Activated CD8-positive, alpha-beta T cell treated with anti-CD3 and anti-CD28 coated beads, Interleukin-2, amount 10 ng/mL, durations not matched to agents 7 days and 5 days (primary cell): ENCODE measurements at places on chromosomes 6 and 20. TPM values are rescaled to one million over a fixed set of nuclear protein-coding genes. Genes with fewer than 3 reads are reported as not detected.
A peak's percentile ranks its signal among the peaks of the same experiment; 100 is the strongest.

Gene GSTA4
- 3.5 TPM for total RNA-seq

Gene PPIL6
- not detected for total RNA-seq

Gene NUP43
- 67.7 TPM for total RNA-seq

Gene VWA7
- total RNA-seq: 6.4 TPM

Gene SLC17A4
- total RNA-seq: not detected

Gene EYA4
- total RNA-seq: not detected

Gene SS18L1
- 15.9 TPM for total RNA-seq

Gene MLN
- not detected for total RNA-seq

Gene CLVS2
- not detected for total RNA-seq

Gene IL17F
- not detected for total RNA-seq

- DNase-seq: no peak
Observed at GRCh38 chr20:34171640-34172039, 59.6 kb upstream of the EIF2S2 start.

DNA sequence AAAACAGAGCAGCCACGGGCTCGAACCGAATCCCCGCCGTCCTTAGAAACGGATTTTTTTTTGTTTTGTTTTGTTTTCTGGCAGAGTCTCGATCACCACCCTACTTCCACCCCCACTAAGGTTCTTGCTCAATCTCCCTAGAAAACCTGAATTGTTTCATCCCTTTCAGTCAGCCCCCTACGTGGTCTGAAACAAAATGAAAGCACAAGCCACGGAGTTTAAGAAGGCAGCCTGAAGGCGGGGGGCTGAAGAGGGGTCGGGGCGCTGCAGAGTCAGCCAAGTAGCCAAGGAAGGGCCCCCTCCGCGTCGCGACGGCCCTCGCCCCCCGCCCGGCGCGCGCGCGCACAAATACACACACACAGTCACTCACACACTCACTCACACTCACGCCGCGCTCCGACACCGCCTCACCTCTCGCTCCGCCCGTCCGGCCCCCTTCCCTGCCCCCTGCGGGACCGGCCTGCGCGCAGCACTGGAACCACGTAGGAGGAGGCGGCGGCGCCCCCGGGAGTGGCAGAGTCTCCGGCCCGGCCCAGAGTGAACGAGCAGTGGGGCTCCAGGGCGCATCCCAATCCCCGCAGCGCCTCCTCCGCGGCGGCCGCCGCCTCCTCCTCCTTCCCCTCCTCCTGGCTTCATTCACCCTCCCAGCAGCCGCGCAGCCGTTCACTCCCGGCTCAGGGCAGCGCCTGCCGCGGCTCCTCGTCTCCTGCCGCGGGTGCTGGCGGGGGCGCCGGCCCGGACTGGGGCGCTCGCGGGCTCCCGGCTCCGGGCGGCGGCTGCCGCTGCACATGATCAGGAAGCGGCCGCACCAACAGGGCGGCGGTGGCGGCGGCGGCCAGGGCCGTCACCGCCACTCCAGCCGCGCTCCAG, 1.4 kb downstream of the ATXN1 start:
- peak; percentile 82 for DNase-seq

DNA sequence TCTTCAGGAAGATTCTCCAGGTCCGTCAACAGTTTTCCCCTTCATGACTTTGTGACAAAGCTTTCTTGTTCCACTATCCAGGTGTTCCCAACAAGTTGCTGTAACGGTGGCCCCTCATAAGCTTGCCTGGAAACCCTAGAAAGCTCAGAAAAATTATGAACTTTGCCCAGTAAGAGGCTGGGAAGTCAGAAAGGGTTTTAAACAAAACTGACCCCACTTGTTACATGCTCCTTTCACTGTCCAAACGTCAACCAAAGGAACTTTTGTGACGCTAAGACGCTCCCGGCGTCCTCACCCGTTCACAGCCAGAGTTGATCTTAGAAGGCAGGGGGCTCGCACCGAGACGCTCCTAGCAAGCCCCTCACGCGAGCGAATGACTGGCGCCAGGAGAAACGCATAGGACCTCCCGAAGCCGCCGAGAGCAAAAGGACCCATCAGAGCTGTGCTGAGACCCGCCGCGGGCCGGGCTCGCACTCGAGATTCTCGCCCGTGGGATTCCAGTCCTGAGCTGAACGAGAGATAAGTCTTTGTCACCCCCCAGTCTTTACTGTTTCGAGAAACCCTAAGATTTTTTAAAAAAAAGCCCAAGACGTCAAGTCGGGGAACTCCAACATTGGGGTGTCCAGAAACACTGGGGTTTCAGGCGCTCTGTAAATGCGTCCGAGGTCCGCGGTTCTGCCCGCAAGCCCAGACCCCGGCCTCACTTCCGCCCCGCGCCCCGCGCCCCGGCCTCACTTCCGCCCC, 544 bp upstream of the ACAT2 start:
- DNase-seq: peak; percentile 43

DNA sequence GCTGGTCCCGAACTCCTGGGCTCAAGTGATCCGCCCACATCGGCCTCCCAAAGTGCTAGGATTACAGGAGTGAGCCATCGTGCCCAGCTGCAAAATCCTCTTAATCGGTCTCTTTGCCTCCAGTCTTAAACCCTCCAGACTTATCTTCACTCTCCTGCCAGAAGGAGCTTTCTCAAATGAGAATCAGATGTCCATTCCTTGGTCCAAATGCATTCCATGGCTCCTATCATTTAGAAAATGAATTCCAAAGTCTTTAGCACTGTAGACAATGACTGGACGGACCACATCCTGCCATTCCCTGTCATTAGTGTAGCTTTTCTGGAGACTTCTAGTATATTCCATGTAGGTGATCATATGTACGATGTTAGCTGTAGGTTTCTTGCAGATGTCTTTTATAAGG, 141.9 kb downstream of the ID4 start:
- no peak for DNase-seq

DNA sequence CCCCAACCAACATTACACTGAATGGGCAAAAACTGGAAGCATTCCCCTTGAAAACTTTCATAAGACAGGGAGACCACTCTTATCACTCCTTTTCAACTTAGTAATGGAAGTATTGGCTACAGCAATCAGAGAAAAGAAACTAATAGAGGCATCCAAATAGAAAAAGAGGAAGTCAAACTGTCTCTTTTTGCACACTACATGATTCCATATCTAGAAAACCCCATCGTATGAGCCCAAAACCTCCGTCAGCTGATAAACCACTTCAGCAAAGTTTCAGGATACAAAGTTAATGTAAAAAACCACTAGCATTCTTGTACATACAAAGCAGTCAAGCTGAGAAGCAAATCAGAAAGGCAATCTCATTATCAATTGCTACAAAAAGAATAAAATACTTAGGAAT, 580.4 kb upstream of the PTCHD4 start:
- no peak for DNase-seq

DNA sequence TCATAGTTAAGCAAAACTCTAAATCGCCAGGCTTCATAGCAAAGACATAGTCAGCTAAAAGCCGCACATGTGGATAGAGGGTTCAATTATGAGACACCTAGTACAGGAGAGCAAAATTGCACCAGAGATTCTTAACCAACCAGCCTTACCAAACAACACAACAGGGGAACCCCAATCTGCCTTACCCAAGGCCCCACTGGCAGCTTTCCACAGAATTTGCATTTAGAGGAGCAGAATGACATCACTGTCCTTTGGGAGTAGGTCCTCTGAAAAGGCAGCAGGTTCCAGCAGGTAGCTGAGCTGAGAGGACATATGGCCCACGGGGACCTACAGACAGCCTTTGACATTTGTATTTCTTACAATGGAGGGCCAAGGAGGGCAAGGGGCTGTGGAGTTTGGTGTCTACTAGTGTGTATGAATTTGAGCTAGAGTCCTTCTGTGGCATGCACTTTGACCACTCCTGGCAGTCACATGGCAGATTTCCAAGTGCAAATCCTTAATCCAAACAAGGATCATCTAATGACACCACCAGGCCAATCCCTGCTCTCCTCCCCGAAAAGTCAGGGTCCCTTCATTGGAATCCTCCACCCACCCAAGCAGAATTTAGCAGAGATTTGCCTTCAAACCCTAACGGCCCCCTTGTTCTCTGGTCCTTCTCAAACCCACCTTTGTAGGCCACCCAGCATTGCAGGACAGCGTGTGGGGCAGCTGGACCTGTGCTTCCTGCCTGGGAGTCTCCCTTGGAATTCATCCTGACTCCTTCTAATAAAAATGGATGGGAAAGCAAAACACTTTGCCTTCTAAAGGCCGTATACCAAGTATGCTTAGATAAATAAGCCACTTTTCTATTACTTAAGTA, 171.2 kb upstream of the SUPT3H start:
- no peak for DNase-seq

GRCh38 chr6:53735896-53736295, 58.9 kb upstream of the LRRC1 start:
- peak; percentile 74 for DNase-seq

DNA sequence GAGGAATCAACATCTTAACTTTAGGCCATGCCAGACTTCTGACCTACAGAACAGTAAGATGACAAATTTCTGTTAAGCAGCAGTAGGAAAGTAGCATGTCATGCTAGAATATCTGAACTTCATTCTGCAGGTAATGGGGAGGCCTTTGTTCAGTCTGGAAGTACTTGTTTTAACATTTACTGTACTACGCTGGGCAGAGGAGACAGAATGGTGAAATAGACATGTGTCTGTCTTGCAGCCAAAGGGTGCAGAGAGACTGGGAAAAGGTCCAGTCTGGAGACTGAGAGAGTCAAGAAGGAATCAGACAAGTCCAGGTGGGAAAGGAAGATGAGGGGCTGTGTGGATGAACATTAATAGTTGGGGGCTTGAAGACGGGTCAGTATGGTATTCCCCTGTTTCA, 17.5 kb upstream of the ZBTB2 start:
- DNase-seq: no peak

DNA sequence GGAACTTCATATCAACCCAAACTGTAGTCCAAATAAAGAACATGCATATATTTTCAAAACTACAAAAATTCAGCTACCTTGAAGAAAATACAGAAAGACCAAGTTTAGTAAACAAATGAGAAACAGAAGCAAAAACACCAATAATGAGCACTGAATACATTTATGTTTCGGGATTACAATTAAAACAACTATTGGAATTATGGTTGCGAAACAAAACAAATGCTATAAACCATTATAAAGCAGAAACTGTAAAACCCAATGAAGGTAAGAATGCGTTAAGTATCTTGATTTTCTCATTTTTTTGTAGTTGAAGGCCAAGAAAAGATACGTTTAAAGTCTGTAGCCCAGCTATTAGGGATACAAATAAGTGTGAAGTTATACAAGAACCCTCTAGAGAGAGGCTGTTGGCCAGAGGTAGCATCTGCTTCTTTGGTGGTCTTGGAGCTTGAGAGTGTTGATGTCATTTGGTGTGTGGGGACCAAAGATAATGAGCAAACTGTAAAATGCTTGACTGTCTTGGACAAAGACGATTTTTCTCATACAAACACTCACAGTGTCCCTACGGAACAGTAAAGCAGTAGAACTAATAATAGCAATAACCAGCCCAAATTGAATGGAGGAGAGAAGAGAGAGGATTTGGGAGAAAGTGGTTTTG, 111.5 kb downstream of the PRND start:
- DNase-seq: no peak

GRCh38 chr20:62671765-62672164, 29.5 kb downstream of the SLCO4A1 start:
- DNase-seq: no peak

DNA sequence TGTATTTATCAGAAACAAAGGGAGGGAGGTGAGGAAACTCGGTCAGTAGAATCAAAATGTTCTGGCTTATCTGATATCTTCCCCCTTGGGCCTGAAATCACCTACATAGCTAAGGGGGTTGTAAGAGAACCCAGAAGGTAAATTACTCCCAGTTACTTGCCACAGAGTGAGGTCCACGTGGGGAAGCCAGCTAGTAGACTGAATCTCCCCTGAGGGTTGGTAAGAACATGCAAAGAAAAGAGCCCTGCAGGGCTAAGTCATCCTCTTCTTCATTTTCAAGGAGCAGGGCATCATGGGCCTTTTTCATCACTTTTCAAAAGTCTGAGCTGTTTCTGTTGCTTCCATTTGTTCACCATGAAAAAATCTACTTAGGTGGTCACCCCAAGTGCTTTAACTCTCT, 115.4 kb downstream of the QRSL1 start:
- no peak for DNase-seq

GRCh38 chr6:37125774-37126492, 44.0 kb upstream of the PIM1 start:
- no peak for DNase-seq

GRCh38 chr6:37788259-37788658, 31.3 kb upstream of the ZFAND3 start:
- no peak for DNase-seq

- no peak for DNase-seq
Observed at GRCh38 chr6:3480009-3480408, 23.2 kb upstream of the SLC22A23 start.

DNA sequence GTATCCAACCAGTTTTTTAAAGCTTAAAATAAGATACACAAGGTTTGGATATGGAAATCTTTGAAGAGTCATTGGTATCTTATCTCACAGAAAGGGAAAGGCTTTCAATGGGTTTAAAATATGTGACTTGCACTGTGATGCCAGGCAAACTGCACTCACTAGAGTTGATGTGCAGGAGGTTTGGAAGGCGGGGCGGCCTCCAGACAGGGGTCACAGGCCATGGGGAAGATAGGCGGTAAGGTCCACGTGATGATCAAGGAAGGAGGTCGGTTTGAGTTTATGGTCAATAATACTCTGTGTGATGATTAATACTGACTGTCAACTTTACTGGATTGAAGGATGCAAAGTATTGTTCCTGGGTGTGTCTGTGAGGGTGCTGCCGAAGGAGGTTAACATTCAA, 9.5 kb upstream of the RAMACL start:
- no peak for DNase-seq

GRCh38 chr20:44455126-44455525, 20.5 kb upstream of the TTPAL start:
- DNase-seq: no peak

DNA sequence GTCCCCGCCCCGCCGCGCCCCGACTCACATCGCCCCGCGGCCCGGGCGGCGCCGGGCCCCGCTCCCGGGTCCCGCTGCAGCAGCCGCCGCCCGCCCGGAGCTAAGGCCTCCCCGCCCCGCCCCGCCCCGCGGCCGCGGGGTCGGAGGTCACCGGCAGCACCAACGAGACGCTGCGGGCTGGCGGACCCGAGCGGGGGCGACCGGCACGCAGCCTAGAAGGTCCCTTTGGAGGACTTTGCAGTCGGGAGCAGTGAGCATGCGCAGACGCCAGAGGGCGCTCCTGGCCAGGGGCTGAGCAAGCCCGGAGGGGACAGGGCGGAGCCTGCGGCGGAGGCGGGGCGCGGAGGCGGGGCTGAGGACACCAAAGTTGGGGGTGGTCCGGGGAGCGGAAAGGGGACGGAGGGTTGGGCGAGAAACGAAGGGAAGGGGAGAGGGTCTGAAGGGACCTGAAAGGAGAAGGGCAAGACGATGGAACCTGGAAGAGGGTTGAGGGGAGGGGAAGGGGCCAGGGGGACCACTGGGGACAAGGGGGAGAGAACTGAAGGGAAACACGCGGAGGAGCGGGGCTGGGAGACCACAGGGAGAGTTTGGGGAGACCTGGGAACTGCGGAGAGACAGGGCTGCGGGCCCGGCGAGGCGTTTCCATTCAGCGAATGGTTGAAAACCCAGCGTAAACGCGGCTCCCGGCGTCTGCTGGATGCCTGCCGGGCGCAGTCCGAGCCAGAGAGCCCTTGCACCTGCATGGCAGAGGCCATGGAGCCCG, at the start of gene FRS3:
Gene FRS3, minus strand, starts transcription at position 113 of the 763 bp plus-strand sequence. CDS start 2,913 bp downstream, outside the sequence.
- peak; percentile 98 for DNase-seq
